ENCODE measurements at places on chromosomes 2 and 18. TPM values are rescaled to one million over a fixed set of nuclear protein-coding genes. Genes with fewer than 3 reads are reported as not detected.

POTEI gene
- not detected for total RNA-seq

- DNase-seq = no peak
These were observed 39.9 kb upstream of the SP3 start for GRCh38 chr2:174004905-174005605.

ABCG5 gene
- not detected for total RNA-seq

- DNase-seq = no peak
These were observed 37.0 kb downstream of the EIF4E2 start for GRCh38 chr2:232587512-232587911.

GRCh38 chr2:230830428-230830827 is 34.3 kb upstream of the ITM2C start:
- DNase-seq = no peak

DNA sequence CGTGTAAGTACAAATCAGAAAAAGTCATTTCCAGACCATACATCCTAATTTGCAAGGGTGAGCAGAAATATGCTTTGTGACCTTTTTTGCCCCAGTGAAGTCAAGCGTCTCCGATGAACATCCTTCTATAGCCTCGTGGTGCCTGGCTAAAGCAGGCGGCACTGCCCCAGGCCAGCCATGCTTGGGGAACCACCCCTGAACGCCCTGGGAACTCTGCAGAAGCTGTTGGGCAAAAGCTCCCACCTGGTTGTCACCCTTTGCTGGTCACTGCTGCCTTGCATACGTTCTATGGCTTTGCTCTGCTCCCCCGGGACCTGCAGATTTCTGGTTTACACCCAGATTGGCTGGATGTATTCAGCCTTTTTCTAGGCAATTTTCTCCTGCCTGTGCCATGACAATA is 256.4 kb downstream of the SS18 start:
- DNase-seq = no peak

GRCh38 chr2:60984720-60985119 is 32.8 kb upstream of the PEX13 start:
- DNase-seq = no peak

DNA sequence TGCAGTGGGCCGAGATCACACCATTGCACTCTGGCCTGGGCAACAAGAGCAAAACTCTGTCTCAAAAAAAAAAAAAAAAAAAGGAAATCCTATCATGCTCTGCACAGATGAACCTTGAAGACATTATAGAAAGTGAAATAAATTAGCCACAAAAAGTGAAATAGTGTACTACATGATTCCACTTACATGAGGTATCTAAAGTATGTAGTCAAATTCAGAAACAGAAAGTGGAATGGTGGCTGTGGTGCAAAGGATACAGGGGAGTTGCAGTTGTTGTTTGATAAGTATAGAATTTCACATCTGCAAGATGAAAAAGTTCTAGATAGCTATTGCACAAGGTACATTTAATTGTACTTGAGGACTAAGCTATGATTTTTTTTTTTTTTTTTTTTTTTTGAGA is 5.2 kb downstream of the ZRANB3 start:
- DNase-seq = no peak

DNA sequence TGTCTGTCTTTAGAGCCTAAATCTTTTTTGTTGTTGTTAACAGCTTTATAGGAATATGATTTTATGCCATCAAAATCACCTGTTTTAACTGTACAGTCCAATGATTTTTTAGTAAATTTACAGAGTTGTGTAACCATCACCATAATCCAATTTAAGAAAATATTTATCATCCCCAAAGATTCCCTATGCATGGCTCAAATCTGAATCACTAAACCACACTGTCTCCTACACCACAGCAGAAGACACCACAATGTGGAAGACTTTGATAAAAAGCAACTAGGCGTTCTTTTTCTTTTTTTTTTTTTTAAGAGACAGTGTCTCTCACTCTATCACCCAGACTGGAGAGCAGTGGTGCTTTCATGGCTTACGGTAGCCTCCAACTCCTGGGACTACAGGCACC is 99.6 kb downstream of the TXNL1 start:
- DNase-seq = no peak

- no peak for DNase-seq
These were observed 61.5 kb downstream of the ADNP2 start for GRCh38 chr18:80170395-80171053.
